Renal cortical epithelial cell (primary cell): ENCODE measurements at places on chromosomes 6 and 20. TPM values are rescaled to one million over a fixed set of nuclear protein-coding genes. Genes with fewer than 3 reads are reported as not detected.

FRK gene
- 21.7 and 44.4 TPM in 2 replicates for total RNA-seq

RNGTT gene
- 25.2 and 27.1 TPM in 2 replicates for total RNA-seq

CST7 gene
- not detected in 2 replicates for total RNA-seq

METTL24 gene
- total RNA-seq: 0.10 TPM in 1 of 2 replicates, not detected in the other

SLC22A7 gene
- not detected in 2 replicates for total RNA-seq

PDE10A gene
- 27.3 and 52.1 TPM in 2 replicates for total RNA-seq

RAB23 gene
- 19.6 and 24.5 TPM in 2 replicates for total RNA-seq

SPINT4 gene
- total RNA-seq: not detected in 2 replicates

ANGPT4 gene
- total RNA-seq: not detected in 2 replicates

LY6G6D gene
- total RNA-seq: not detected in 2 replicates
